ENCODE measurements at places on chromosomes 4 and X.
A peak's percentile ranks its signal among the peaks of the same experiment; 100 is the strongest.

DNA sequence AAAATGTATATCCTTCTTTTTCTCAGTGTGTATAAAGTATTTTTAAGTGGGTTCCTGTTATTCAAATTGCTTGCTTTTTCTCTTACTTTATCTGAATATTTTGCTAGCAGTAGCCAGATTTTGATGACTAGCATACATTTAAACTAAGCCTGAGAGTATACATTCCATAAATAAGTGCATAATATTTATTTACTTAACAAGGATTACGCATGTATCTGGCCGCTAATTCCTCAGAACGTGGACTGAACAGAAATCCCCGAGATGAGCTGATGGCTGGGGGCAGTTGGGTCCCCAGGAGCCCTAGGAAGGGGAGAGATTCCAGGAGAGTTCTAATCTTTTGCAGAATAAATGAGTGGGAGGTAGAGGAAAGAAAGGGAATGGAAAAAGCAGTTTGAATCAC lies 91.0 kb downstream of the PHOX2B start:
- no peak for DNase-seq

DNA sequence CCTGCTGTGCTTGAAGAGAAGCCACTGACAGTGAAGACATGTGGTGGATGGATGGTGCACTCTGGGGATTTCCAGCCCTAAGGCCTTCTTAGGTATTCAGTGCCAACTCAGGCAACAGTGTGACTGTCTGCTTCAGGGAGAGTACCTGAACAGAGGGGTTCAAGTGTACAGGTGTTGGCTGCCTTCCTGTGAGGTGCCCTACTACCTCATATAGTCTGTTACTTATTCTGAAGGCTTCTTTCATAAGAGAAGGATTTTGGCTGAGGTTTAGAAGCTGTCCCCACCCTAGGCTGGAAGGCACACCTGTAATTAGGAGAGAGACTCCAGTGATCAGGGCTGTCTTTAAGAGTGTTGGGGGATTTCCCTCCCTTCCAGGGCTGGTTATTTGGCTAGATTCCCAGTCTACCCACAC lies 1.8 kb downstream of the FTHL17 start:
- DNase-seq: no peak

DNA sequence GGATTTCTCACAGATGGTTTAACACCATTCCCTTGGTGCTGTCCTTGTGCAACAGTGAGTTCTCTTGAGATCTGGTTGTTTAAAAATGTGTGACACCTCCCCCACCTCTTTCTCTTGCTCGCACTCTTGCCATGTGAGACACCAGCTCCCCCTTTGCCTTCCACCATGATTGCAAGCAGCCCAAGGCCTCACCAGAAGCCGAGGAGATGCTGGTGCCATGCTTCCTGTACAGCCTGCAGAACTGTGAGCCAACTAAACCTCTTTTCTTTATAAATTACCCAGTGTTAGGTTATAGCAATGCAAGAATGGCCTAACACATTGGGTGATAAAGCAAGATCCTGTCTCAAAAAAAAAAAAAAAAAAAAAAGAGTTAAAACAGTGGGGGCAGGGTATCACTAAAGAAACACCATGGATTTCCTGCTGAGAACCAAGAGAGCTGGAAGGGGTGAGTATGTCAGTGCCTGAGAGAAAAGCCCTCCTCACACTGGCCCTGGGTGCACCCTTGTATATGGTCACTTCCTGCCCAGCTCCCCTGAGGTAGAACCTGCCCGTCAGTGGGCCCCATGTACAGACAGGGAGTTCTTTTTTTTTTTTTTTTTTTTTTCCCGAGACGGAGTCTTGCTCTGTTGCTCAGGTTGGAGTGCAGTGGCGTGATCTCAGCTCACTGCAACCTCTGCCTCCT lies 46.4 kb downstream of the APOO start:
- no peak for DNase-seq

DNA sequence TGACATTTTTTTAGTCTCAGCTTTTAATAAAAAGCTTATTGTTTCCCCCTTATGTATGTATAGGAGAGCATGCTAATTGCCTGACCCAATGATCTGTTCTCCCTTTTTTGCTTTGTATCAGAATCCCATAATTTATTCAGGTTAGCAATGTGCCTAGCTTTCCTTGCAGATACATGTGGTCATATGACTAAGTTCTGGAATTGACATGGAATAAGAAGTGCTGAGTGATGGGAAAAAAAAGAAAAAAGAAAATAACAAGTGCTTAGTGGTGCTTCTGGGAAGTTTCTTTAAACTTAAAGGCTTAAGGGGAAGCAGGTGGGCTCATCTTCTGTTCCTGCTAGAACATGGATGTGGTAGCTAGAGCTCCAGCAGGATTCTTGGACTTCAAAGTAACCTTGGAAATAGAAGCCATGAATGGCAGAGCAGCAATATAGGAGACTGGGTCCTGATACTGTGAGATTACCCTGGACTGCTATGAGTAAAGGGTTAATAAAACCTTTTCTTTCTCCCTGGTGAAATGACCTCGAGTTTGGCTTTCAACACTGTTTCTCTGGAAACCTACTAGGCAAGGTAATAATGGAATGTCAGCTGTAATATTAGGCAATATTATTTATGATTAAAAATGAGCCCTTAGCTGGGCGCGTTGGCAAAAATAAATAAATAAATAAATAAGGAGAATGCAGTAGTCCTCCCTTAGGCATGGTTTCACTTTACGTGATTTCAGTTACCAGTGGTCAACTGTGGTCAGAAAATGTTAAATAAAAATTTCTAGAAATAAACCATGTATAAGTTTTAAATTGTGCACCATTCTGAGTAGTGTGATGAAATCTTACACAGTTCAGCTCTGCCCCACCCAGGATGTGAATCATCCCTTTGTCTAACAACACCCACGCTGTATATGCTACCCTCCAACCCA lies 16.7 kb upstream of the RBM41 start:
- DNase-seq: no peak

- DNase-seq: no peak
Observed at GRCh38 chr4:76581077-76581962, 146.3 kb downstream of the SHROOM3 start.

DNA sequence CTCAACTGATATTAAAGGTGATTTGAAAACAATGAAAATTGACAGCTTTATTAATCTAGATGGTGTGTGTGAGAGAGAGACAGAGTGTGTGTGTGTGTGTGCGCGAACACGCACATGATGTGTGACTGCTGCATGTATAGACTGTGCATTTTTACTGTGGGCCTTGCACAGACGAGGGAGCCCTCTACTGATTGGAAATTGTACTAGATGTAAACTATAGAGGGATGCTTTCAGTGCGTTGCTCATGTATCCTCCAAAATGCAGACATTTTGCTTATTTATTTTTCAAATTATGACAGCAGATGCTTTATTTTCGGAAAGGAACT lies 168.4 kb upstream of the GK2 start:
- DNase-seq: no peak

DNA sequence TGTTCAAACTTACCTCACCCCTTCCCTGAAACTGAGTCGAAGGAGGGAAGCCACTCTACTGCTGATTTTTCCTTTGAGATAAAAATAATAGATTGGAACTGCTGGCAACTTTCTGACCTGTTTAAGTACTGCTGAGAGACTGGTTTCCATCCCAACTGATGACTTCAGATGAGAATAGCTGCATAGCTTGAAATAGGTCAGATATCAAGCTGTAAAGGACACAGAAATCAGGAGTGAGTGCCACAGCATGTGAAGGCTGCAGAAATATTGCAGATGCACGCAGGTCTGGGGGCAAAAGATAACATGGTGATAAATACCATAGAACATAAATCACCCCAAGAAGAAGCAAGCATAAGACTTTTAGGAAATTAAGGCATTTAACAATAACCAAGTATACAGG lies 923.2 kb downstream of the SH3BGRL start:
- no peak for DNase-seq

DNA sequence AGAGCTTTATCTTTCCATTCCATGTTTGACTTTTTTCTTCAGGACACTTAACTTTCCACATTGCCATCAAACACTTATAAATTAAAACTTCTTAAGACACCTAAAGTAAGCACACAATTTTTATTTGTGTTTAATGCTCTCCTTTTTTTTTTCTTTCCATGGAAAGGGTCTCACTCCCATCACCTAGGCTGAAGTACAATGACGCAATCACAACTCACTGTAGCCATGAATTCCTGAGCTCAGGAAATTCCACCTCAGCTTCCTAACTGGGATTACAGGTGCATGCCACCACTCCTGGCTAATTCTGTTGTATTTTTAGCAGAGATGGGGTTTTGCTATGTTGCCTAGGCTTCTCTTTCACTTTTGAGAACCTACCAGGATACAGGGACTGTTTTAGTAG lies 7.3 kb downstream of the SMR3A start:
- DNase-seq: no peak

DNA sequence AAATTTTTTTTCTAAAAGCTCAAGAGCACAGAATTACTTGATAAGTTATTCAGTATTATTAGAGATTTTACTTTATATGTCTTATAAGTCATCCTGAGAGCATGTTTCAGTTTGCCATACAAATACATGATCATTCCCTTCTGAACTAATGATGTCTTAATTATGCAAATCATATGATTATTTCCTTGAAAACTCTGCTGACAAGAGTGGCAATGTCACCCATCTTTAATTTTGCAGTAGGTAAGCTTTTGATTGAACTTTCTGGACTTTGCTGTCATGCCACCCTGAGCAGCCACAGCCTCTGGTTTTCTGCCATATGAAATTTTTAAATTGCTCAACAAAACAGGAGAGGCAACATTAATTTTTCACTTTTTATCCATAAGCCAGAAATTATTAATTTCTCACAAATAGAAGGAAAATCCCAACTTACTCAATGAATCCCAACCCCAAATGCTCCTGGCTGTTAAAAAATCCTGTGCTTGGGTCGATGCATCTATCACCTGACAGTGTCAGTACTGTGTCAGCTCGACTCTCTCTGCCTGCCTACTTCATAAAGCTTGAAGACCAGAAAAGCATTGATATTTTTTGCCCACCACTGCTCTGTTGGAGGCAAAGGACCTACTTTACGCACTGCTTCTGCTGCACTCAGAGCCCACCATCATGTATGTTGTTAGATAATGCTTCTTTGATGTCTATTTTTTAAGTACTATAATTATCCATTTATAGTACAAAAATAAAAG lies 11.6 kb upstream of the HADH start:
- DNase-seq: no peak

DNA sequence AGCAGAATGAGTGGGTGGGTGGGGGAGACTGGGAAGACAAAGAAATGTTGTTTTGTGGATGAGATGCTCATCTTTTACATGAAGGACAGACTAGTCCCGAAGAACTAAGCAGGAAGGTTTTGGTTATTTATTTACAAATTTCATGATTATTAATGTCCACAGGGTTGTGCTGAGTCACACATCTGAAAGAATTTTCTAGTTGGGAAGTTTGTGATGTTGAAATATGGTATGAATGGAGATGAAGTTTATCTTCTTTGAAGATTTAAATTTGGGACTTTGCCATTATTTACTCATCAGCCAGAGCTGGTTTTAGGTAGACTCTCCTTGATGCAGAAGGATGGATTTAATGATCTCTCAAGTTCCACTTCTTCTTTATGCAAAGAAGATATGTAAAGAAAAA lies 75.5 kb downstream of the MOSPD2 start:
- no peak for DNase-seq

DNA sequence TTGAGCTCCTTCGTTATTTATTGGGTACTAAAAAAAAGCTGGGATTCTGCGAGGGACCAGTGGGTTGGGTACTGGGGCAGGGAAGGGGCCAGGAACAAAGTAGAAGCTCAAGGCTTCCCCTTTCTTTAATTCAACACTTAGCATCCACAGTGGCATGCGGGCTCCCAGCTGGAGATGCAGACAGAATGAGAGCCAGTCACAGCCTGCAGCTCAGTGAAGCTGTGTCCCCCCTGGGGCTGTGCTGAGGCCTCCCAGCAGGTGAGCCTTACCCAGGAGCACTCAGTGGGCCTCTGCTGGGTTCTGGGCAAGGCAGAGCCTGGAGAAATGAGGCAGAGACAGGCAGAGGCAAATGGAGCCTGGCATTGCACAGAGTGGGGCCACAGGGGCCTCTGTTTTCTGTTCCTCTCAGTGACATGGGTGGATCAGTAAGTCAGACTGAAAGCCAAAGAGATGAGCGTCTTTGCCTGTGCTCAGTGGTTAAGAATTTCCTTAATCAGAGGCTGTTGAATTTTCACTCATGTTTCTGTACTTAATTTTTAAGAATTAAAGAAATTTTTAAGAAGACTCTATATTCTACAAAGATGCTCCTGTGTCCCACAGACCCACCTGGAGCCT lies 181.4 kb upstream of the RBPJ start:
- DNase-seq: no peak

DNA sequence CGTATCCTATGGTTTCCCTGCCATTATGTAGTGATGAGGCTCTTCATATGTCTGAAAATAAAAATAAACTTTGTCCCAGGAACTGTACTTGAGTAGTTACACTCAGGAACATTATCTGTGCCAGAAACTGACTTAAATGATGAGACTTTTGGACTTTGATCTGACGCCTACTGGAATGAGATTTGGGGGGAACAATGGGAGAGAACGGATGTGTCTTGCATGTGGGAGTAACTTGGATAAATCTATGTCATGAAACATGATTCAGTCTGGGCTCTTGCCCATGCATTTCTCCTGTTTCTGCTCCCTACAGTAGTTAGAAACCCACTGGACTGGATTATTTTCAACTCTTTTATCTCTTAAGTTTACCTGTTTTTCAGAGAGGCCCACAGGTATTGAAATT lies 2351.4 kb downstream of the PCDH7 start:
- DNase-seq: no peak

DNA sequence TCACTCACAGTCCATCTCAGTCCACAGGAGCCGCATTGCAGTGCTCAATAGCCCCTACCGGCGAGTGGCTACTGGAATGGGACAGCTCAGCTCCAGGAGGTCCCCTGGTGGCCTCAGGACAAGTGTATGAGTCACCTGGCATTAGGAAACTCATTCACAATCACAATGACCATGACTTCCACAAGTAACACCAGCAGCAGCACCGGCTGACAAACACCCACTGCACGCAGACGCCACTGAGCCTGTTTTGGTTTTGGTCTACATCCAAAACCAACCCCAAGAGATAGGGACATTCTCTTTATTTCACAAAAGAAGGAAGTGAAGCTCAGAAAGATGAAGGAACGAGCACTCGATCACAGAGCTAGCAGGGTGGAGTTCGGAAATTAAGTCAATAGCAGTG lies 8.1 kb downstream of the JAKMIP1 start:
- no peak for DNase-seq

GRCh38 chrX:11533199-11533651 lies 132.5 kb downstream of the ARHGAP6 start:
- no peak for DNase-seq

GRCh38 chr4:186039697-186040096 lies 29.3 kb upstream of the TLR3 start:
- no peak for DNase-seq

DNA sequence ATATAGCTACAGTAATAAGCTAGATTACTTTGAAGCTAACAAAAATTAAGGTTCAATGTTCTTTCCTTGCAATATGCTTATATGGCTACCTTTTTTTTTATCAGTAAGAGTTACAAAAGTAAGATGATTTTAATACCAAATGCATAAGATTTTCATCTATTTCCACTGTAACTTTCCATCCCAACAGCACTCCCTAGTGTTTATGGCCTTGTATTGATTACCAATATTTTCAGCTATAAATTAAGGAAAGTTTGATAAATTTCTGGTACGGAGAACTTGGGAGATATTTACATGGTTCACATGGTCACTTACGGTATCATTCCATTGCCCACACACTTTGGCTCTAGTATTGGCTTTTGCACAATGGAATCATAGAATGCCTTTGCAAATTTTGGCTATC lies 448.9 kb upstream of the PABPC4L start:
- DNase-seq: no peak

GRCh38 chr4:6688879-6689505 lies 4.7 kb upstream of the S100P start:
- peak; percentile 71 for DNase-seq

- DNase-seq: no peak
Observed at GRCh38 chr4:175561696-175562095, 250.4 kb downstream of the GPM6A start.

GRCh38 chrX:16511796-16512776 lies 137.9 kb upstream of the S100G start:
- DNase-seq: no peak
